ENCODE measurements at places on chromosomes 12 and 14.

- no peak for DNase-seq
Measured at GRCh38 chr14:100323942-100324307, 786 bp downstream of the SLC25A47 start.

DNA sequence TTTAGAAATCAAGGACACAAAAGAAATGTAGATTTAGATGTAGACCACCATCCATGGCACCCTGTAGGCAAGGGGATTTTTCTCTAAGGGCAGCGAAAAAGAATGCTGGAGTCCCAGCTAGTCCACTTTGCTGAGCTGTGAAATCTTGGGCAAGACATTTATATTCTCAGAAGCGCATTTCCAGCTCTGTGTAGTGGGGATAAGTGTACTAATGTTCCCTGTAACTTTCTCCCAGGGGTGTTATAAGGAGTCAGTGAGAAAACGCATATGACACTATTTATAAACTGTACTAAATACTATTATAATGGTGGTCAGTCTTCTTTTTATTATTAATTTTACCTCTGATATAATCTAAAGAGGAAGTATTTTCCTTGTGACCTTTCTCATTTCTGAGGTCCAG is 133.4 kb upstream of the FRMD6 start:
- DNase-seq = no peak

GRCh38 chr14:104894331-104895206 is 29.5 kb downstream of the CEP170B start:
- no peak for DNase-seq

GRCh38 chr14:51285120-51285519 is 45.1 kb downstream of the TMX1 start:
- no peak for DNase-seq

- no peak for DNase-seq
Measured at GRCh38 chr12:12859690-12860089, 31.7 kb upstream of the GPRC5A start.

DNA sequence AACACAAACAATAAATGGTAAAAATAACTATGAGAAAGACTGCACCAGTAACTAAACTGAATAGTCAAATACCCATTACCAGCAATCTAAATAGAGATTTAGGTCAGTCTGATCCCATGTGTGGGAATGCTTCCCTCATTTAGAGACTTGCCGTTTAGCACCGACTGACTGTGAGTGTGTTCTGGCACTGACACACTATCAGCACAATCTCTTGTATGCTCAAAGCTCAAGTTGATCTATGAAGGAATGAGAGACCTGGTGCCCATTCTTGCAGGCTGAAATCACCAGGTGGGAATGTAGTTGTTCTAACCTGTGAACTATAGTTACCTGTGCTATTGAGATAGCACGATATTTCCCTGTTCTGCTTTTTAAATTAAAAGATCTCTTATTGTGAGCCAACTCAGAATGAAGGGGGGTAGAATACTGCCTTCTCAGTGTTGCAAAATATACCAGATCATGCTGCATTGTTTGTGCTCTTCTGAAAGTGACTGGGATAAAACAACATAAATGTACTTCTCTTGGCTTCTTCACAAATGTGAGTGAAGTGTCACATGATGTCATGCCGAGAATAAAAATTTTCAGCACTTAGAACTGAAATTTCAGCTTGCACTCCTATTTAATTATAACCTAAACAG is 99.6 kb downstream of the LIN7A start:
- DNase-seq = no peak

DNA sequence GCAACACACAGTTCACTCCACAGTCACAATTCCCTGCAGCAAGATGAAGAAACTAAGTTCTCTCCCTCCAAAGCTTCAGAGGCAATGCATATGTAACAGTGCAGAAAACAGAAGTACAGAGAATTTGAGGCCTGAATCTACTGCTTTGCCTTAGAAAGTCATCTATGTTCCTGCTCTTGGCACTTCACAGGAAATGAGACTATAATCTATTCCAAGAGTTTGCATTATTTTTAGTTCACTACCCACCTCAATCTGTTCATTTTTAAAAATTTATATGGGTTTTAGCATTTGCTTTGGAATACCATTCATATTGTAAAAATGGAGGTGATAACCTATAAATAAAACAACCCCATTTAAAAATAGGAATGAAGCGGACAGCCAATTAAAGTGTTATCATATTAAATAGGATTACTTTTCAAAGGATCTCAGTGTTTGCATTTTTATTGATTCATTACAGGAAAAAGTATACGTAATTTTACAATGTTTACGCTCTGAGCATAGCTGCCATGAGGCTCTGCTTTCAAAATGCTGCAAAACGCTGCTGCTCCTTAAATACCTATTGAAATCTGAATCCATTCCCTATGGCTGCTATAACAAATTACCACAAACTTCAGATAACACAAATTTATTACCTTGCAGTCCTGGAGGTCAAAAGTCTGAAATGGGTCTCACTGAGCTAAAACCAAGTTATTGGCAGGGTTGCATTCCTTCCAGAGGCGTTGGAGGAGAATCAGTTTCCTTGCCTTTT is 60.0 kb downstream of the ARMH4 start:
- no peak for DNase-seq

DNA sequence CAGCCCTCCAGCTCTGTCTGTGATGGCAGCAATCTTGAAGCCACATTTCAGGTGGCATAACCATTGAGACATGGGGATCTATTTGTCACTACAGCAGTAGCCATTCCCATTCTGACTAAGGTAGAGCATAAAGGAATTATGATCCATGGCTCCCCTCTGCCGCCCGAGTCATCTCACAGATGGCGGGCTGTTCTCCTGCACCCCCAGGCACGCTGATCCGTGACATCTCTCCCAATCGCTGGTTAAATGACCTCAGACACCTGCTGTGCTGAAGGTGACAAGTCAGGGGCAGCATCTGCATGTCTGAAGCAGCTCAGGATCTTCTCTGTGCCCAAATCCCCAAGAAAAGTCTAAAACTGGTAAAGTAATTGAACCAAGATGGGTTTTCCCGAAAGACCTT is 124.3 kb downstream of the ZFP36L1 start:
- DNase-seq = no peak

DNA sequence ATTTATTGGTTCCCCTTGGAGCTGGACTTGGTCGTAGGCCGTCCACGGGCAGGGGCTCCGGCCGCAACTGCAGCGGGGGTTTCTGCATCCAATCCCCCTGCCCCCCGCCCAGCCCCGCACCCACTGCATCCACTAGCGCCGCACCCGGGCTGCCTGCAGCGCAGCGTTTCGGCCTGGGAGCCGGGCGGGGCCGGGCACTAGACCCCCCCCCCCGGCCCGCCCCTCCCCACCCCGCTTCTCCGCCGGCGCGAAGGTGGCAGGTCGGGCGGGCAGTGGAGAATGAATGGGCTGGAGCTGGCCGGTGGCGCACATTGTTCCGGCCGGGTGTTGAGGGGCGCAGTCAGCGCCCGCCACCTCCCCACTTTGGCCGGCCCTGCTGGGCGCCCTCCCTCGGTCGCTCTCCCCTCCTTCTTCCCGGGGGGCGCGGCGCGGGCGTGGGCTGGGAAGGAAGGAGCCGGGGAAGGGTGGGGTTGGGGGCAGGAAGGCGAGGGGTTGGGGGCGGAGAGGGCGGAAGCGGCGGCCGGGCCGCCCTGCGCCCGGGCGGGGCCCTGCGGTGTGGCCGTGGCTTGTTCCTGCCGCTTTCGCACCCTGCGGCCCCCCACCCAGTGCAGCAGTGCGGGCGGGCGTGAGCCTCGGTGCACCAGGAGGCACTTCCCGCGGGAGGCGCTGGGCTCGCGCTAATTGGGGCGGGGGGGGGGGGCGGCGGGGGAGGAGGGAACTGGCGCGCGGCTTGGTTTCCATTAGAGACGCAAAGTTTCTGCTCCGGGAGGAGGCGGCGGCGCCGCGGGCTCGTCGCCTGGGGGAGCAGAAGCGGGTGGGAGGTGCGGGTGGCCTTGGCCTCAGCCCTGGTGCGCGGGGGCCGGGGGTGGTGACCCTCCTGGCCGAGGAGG is 841 bp downstream of the CALM1 start:
- DNase-seq = peak; percentile 76

- no peak for DNase-seq
Measured at GRCh38 chr14:69571449-69572029, 3.1 kb downstream of the CCDC177 start.

GRCh38 chr14:69118305-69118704 is 34.6 kb downstream of the DCAF5 start:
- no peak for DNase-seq

DNA sequence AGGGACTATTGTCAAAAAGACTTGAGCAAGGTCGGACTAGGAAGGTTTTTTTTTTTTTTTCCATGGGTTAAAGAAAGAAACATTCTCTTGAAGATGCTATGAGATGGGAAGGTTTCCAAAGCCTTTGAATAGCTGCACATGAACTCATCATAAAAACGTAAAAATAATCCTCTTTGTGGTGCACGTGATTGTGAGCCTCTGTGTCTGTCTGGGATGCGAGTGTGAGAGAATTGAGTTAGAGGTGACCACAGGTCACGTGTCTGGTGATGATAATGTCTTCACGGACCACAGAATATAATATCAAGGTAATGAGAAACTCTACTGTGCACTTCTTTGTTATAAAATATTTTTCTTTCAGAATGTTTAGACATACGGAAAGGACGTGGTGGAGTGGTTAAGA is 24.3 kb upstream of the ADGRD1 start:
- no peak for DNase-seq

- DNase-seq = no peak
Measured at GRCh38 chr12:51186465-51187085, 13.6 kb upstream of the TFCP2 start.

DNA sequence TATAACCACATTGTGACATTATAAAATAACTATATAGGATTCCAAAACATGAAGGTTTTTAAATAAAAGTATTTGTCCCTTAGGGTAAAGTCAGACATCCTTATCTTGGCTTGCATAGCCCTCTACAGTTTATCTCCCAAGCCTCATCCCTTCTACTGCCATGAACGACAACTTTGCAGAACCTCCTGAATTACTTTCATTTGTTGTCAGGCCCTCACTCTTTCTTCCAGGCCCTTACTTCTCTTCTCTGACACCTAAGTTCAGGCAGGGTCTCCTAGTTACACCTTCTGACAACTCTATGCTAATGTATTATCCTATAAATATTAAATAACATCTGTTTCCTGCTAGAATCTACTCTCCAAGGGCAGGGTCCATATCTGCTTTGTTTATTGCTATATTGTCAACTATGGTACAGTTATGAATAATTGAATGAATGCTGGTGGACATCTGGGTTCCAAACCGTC is 115.7 kb upstream of the MDM1 start:
- DNase-seq = no peak

DNA sequence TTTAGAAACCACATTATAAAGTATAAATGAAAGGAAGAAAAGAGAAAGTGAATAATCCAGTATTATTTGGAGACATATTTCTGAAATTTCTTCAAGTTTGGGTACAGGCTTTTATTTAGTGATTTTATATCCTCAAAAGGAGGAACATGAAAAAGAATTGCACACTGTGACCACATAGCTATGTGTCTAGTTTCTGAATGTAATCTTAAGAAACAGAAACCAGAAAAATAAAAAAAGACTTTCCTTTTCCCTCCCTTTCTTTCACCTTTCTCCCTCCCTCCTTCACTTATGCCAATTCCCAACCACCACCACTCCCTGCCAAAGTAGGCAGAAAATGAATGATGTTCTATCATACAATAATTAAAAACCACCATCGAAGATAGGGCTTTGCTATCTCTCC is 189.6 kb downstream of the PRKD1 start:
- no peak for DNase-seq

GRCh38 chr12:42097971-42098370 is 46.7 kb downstream of the GXYLT1 start:
- peak; percentile 21 for DNase-seq

- no peak for DNase-seq
Measured at GRCh38 chr12:110180591-110181005, 56.4 kb downstream of the IFT81 start.

Measured in CD4-positive, alpha-beta T cell treated with Interleukin-17A for 4 hours (primary cell).